NCI-H446 treated with DMSO at 0.1 percent for 48 hours (cell line): ENCODE measurements at places on chromosomes 13 and 19.

- DNase-seq, result no peak
Observed at GRCh38 chr19:4062419-4063368, 4.0 kb downstream of the ZBTB7A start.

DNA sequence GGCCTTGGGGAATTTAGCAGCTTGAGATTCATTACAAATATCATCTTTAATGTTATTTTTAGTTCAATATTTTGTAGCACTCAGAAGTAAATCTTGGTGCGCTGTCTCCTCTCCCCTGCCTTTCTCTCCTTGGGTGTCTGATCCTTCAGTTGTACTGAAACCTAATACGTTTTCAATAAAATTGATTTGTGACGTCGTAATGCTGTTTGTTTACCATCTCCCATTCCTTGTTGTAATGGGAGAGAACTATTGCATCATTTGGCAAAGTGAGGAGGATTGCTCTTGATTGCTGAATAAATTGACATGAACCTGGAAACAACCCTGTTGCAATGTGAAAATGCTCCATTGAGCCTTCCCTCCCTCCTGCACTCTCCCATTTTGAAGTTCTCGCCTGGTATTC, 43.2 kb upstream of the TSHZ3 start:
- no peak for DNase-seq

DNA sequence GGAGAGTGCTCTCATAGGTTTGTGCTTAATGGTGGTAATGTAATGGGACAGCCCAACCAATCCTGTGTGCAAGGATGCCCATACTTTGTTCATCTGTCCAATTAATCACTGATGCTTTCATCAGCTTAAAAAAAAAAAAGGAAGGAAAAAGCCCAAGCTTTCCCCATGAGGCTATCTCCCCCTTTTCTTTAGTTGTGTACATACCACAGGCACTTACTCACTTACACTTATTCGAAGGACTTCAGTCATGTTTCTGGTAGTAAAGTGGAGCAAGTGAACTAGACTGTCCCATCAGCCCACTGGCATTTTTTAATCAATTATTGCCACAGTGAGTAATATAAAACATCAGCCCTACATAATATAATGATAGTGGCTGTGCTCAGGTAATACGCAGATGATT, 183.5 kb upstream of the UFM1 start:
- no peak for DNase-seq

DNA sequence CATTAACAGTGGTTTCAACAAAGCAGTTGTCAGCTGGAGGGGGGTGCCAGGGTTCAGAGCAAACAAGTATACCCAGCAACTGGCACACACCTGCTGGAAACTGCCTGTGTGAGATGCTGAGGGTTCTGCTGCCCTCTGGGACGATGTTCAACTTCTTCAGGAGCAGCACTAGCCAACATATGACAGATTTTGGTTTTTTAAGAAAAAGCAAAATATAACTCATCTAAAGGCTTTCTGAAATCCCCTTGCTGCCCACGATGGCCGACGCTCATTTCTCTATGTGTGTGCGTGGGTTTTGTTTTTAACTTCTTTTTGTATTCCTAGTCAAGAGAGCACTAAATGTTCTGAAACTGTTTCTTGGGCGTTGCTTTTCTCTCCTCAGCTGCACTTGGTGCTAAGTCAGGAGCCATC, 79.9 kb downstream of the MRPL57 start:
- DNase-seq, result no peak

GRCh38 chr13:99414048-99414995, 87.0 kb upstream of the TM9SF2 start:
- no peak for DNase-seq

DNA sequence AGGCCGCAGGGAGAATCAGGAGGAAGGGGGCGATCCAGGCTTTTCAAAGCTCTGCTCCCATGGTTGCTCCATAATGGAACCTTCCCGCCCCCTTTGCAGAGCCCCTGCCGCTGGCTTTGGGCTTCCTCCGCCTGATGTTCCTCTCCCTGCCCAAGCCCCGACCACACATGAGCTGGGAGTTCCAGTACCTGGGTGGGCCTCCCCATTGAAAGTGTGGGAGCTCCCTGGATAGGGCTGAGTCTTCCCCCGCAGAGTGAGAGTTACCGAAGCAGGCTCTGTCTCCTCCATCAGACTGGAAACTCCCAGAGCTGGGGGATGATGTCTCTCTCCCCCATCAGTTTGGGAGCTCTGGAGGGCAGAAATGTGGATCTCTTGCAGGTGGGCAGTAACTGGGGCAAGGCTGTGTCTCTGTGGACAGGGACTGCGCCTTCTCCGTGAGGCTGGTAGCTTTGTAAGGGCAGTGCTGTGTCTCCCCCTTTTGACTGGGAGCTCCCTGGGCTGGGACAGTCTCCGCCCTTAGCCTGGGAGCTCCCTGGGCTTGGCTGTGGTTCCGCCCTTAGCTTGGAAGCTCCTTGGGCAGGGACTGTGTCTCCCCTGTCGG, 722 bp downstream of the DCAF15 start:
- no peak for DNase-seq

- DNase-seq, result no peak
Observed at GRCh38 chr13:80654638-80655249, 313.8 kb upstream of the SPRY2 start.

DNA sequence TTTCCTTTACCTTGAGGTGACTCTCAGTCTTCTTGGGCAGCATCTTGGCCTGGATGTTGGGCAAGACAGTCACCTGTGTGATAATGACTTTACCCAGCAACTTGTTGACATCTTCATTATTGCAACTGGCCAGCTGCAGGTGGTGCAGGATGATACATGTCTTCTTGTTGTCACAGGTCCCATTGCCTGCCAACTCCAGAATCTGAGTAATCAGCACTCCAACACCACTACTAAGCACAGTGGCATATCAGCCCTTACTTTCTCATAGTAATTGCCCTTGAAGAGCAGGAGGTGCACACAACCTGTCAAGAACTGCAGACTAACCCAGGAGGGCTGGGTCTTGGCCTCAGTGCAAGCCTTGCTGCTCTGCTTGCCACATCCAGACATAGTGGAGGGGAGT, 57.8 kb downstream of the CCNA1 start:
- DNase-seq, result no peak

DNA sequence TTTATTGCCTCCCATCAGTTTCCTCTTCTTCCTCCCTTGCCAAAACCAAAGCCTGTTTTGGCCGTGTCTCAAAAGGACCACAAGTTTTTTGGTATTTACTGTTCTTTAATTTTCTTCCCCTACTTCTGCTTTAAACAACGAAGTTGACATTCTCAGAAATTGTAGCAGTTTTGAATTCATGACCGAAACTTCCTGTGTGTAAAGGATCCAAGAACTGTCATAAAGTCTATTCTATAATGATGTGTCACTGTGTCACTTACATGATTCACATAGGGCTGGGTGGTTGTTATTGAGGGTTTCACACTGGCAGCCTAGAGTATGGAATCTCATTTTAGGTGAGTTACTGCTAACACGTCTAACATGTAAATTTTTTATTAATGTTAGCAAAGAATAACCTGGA, 741.0 kb upstream of the KLHL1 start:
- DNase-seq, result no peak

DNA sequence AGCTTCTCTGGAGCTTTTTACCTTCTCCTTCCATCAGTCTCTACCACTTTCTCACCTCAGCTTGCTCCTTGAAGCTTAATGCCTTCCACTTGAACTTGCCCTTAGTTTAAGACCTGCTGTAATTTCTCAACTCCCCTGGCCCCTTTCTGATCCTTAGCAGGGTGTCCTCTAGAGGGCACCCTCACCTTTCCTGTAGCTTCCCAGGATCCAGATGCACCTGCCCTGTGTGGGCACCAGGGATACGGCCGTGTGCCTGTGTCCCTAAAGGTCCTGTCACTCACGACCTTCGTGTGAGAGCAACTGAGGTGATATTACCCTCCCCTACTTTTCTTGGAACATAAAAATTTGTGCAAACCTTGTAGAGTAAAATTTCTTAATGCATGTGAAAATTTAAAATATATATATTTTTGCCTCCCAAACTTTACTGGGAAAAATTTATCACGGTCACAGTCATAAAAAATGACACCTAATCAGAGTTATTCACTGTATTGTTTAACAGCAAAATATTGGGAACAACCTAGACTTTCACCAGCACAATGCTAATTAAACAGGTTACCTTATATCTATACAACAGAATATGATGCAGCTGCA, 46.4 kb downstream of the PSG3 start:
- no peak for DNase-seq

DNA sequence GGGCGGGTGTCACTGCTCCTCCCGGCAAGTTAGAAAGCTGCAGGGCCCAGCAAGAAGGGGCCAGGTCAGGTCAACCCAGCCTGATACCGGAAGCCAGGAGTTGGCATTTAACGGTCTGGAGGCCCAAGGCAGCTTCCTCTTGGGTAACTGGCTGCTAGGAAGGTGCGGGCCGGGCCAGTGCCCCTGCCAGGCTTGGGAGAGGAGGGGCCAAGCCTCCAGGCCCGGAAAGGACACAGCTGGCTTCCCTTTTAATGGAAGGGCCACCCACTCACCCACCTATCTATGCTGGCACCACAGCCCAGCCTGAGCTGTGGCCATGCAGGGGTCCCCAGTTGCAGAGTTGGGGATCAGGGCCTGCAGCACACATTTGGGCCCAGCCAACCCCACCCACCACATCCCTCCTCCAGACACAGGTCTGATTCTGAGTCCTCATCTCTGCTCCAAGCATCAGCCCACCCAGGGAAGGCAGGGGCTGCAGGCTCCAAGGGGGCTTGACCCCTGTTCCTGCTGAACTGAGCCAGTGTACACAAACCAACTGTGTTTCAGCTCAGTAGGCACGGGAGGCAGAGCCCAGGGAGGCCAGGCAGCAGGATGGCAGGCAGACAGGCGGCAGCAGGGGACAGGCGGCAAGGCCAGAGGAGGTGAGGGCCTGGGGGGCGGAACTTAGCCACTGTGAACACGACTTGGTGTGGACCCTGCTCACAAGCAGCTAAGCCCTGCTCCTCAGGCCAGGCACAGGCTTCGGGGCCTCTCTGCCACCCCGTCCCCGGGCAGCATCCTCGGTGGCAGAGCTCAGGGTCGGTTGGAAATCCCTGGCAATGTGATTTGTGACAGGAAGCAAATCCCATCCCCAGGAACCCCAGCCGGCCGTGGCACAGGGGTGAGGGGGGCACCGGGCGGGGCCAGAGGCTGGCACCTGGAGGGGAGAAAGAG, 40.8 kb downstream of the ZSWIM4 start:
- DNase-seq, result no peak

DNA sequence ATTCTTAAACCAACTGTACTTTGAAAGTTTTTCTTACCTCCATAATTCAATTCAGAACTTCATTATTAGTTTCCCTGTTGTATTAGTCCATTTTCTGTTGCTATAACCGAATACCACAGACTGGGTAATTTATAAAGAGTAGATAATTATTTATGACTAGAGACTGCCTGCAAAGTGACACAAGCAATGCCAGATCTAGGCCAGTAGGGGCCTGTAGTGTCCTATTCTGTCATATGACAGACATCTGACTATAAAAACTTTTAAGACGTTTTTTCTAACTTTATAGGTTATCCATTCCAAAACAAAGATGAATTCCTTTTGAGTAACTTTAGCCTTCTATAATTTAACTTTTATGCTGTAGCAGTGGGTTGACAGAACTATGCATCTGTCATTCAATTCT, 2783.8 kb downstream of the PCDH9 start:
- DNase-seq, result no peak

- DNase-seq, result no peak
Observed at GRCh38 chr19:17180997-17181702, 34.0 kb upstream of the USE1 start.

- DNase-seq, result no peak
Observed at GRCh38 chr19:34475026-34475974, 6.3 kb upstream of the WTIP start.

DNA sequence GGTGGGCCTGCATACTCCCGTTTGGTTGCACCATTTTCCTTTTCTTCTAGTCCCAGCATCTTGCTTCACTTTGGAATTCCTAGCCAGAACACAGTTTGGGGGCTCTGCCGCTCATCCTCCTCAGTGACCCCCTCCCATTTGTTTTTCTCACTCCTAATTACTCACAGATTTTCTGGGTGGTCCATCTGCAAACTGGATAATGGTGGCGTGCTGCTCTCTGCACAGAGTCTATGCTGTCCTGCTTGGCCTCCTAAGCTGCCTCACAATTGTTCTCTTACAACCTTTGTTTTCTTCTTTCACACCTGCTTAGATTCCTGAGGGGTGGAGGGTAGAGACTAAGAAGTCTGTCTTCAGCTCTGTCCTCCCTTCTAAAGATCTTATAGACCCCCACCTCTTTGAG, 80.8 kb downstream of the SHISA2 start:
- no peak for DNase-seq

- DNase-seq, result no peak
Observed at GRCh38 chr19:18514800-18515682, 6.8 kb downstream of the ELL start.

DNA sequence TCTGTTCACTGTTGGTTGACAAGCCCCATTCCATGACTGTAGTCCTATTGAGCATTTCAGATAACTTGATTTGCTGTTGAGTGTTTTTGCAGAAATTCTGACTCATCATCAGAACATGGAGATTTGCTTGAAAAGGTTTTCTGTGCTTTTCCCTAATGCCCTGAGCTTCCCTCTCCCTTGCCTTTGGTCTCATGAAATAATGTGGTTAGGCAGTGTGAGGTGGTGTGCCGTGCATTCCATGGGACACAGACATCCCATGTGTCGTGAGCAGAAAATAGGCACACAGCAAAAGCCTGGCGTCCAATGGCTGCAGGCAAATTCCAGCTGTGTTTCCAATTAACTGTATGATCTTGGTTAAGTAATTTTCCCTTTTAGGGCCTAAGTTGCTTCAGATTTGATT, 197.4 kb downstream of the DLEU7 start:
- DNase-seq, result no peak

DNA sequence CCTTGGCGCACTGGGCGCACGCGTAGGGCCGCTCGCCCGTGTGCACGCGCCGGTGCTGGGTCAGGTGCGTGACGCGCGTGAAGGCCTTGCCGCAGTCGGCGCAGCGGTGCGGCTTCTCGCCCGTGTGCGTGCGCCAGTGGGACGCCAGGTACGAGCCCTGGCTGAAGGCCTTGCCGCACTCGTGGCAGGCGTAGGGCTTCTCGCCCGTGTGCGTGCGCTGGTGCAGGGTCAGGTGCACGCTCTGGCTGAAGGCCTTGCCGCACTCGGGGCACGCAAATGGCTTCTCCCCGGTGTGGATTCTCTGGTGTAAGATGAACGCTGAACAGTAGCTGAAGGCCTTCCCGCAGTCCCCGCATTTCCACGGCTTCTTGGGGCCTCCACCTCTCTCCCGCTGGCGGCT, 7.0 kb downstream of the ZNF835 start:
- no peak for DNase-seq

GRCh38 chr19:18469069-18469846, 31.3 kb upstream of the ISYNA1 start:
- DNase-seq, result peak; percentile 7

- peak; percentile 99 for DNase-seq
Observed at GRCh38 chr13:40371531-40372125, 294.8 kb downstream of the FOXO1 start.

- DNase-seq, result no peak
Observed at GRCh38 chr13:95573221-95573620, 20.7 kb downstream of the CLDN10 start.
